T-helper 17 cell (primary cell): ENCODE measurements at places on chromosomes 12 and 14.

- DNase-seq: no peak
- no peaks in the 10 kb centered on the region for H3K4me1 ChIP-seq
- H3K27ac ChIP-seq: no peak overlapping the region
- H3K27me3 ChIP-seq: no peaks in the 10 kb centered on the region
Measured at GRCh38 chr12:29831173-29831572, 47.4 kb upstream of the TMTC1 start.

DNA sequence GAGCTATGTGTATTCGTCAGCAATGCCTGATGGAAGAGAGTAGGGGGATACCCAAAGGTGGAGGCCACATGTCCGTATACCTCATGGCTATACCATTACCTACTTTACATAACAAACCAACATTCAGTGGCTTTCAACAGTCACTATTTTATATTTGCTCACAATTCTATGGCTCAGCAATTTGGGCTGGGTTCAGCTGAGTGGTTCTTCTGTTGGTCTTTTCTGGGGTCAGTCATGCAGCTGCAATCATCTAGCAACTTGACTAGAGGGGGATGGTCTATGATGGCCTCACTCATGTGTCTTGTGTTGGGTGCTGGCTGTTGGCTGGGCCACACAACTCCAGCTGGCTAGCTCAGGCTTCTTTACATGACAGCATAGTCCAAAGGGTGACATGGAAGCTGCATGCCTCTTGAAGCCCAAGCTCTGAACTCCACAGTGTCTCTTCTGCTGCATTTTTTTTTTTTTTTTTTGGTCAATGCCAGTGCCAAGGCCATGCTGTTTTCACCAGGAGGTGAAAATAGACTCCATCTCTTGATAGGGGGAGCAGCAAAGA, 53.7 kb downstream of the RIN3 start:
- peaks cover 2% of the 10 kb centered on the region for H3K4me1 ChIP-seq
- DNase-seq: no peak
- no peak overlapping the region for H3K4me3 ChIP-seq
- H3K27ac ChIP-seq: no peak overlapping the region
- no peaks in the 10 kb centered on the region for H3K27me3 ChIP-seq

DNA sequence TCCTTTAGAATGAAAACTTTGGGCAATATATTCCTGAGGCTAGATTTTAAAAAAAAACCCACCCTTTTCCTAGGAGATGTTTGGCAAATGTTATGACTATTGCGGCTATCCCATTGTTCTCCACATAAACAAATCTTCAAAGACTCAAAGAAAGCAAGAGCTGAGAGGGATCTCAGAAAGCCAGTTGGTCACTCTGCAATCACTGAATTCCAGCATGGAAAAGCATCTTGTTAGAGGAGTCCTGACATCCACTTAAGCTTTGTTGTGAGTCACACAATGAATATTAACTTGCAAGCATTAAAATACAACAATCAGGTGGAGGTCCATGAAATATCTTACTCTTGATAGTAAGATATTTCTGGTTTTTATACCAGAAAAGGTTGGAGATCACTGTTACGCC, 11.0 kb upstream of the PTPRB start:
- H3K36me3 ChIP-seq: no peaks in the 10 kb centered on the region
- peaks cover 22% of the 10 kb centered on the region for H3K27me3 ChIP-seq
- no peak overlapping the region for H3K27ac ChIP-seq
- no peak for DNase-seq

DNA sequence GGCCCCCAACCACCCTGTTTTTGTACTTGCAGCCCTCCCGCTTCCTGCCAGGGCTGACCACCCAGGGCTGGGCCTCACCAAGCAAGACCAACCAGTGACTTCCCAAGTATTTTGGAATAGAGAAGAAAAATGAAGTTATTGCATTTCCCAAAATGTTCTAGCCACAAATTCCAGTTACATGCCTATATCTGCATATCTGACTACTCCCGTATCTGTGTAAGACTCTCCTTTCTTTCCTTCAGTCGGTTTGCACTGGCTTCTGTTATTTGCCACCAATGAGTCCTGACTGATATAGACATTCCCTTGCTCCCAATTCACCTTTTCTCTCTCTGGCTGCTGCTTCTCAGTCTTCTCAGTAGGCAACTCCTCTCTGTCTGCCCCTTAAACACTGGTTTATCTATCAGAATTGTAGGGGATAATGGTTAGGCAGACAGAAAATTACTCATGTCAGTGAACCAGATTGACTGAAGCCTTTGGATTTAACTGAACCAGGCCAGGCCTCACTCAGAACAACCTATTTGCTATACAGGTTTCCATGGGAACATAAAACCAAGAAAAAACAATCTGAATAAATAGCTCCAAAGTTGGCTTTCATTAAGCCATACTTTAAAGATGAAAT, 85.3 kb downstream of the SPTSSA start:
- no peak overlapping the region for H3K27ac ChIP-seq

- H3K4me3 ChIP-seq: no peak overlapping the region
- H3K36me3 ChIP-seq: no peaks in the 10 kb centered on the region
- H3K27me3 ChIP-seq: no peaks in the 10 kb centered on the region
- H3K4me1 ChIP-seq: no peaks in the 10 kb centered on the region
- H3K27ac ChIP-seq: no peak overlapping the region
Measured at GRCh38 chr12:42627151-42627550, 37.6 kb upstream of the PRICKLE1 start.

GRCh38 chr14:103838117-103838516, 9.3 kb downstream of the PPP1R13B start:
- no peaks in the 10 kb centered on the region for H3K27me3 ChIP-seq
- H3K27ac ChIP-seq: peak overlapping the region; percentile 74
- peaks cover 10% of the 10 kb centered on the region for H3K36me3 ChIP-seq

- peaks cover 2% of the 10 kb centered on the region for H3K36me3 ChIP-seq
- H3K4me3 ChIP-seq: no peak overlapping the region
- H3K4me1 ChIP-seq: no peaks in the 10 kb centered on the region
- H3K27me3 ChIP-seq: peaks cover 14% of the 10 kb centered on the region
Measured at GRCh38 chr12:105581420-105581819, 250.9 kb downstream of the C12orf75 start.

GRCh38 chr12:24246934-24247333, 297.5 kb upstream of the SOX5 start:
- no peaks in the 10 kb centered on the region for H3K36me3 ChIP-seq
- no peaks in the 10 kb centered on the region for H3K4me1 ChIP-seq
- no peaks in the 10 kb centered on the region for H3K27me3 ChIP-seq
- H3K4me3 ChIP-seq: no peak overlapping the region

- no peak for DNase-seq
- H3K4me3 ChIP-seq: no peak overlapping the region
- no peak overlapping the region for H3K27ac ChIP-seq
- H3K4me1 ChIP-seq: no peaks in the 10 kb centered on the region
- H3K27me3 ChIP-seq: peaks cover 17% of the 10 kb centered on the region
- H3K36me3 ChIP-seq: no peaks in the 10 kb centered on the region
Measured at GRCh38 chr12:40697566-40698259, 5.5 kb downstream of the CNTN1 start.

DNA sequence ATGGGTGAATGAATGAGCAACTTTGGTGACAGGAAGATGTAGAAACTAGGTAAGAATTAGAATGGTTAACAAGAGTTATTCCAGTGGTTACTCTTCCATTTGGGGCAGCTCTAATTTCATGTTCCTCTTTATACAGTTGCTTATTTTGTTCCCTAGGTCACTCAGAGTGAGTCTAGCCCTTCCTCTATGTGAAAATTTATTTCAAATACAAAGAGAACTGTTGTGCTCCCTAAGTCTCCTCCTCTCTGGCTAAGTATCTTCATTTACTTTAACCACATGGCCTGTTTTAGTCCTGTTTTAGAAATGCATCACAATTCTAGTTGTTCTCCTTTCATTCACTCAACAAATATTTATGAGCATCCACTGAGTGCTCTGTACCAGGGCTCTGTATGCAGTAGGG, 51.1 kb upstream of the HIF1A start:
- H3K36me3 ChIP-seq: peaks cover 2% of the 10 kb centered on the region
- H3K4me3 ChIP-seq: no peak overlapping the region
- no peak for DNase-seq

- H3K4me1 ChIP-seq: peaks cover 4% of the 10 kb centered on the region
- DNase-seq: no peak
- H3K36me3 ChIP-seq: peaks cover 2% of the 10 kb centered on the region
- peaks cover 50% of the 10 kb centered on the region for H3K27me3 ChIP-seq
- no peak overlapping the region for H3K27ac ChIP-seq
Measured at GRCh38 chr12:4717806-4718205, 2.4 kb upstream of the GALNT8 start.

DNA sequence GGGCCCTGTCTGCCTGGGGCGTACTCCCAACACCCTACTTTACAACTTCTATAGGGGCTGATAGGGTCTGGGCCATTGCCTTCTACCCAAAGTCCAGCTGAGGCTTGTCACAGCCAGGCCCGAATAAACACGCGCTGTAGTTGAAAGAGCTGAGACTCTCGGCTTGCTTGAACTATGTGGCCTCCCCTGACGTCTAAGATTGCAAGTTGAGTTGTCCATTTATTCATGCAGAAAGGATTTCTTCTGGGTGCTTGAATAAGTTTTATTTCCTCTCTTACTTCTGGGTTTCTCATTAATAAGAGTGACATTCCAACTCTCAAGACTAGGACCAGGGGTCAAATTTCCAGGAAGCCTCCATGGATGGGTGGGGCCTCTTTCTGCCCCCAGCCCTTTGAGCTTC, 74.4 kb upstream of the VRK1 start:
- DNase-seq: no peak
- no peaks in the 10 kb centered on the region for H3K36me3 ChIP-seq
- no peak overlapping the region for H3K4me3 ChIP-seq
- H3K4me1 ChIP-seq: no peaks in the 10 kb centered on the region
- no peak overlapping the region for H3K27ac ChIP-seq

- H3K4me3 ChIP-seq: no peak overlapping the region
- no peaks in the 10 kb centered on the region for H3K36me3 ChIP-seq
- no peaks in the 10 kb centered on the region for H3K4me1 ChIP-seq
Measured at GRCh38 chr14:90778571-90779255, 37.5 kb downstream of the TTC7B start.

- H3K36me3 ChIP-seq: peaks cover 14% of the 10 kb centered on the region
- DNase-seq: no peak
- H3K27me3 ChIP-seq: no peaks in the 10 kb centered on the region
Measured at GRCh38 chr14:68876976-68877375, 84.1 kb upstream of the ZFP36L1 start.

- no peak overlapping the region for H3K27ac ChIP-seq
- no peak for DNase-seq
- H3K27me3 ChIP-seq: no peaks in the 10 kb centered on the region
- no peak overlapping the region for H3K4me3 ChIP-seq
- no peaks in the 10 kb centered on the region for H3K4me1 ChIP-seq
Measured at GRCh38 chr12:103331643-103332042, 164.1 kb downstream of the C12orf42 start.

DNA sequence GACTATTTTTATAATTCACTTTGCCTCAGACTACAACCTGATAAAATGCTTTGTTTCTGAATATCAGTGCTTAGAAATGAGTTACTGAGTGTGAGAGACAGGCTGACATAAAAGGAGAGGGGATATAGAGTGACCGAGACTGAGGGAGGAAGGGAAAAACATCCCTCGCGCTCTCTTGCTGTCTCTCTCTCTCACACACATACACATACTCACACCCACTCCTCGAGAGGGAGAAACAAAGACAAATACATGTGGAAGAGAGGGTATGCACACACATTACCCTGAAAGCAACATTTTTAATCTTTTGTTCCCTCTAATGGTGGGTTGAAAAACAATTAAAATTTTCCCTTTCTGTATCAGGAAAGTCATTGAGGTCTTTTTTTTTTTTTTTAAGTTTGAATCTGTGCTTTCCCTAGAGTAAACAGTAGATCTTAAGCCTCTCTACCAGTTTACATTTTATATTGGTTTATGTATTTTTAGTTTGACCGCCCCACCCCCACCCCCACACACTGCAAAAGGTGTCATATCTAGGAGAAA, 45.3 kb downstream of the FRS2 start:
- no peak for DNase-seq
- no peaks in the 10 kb centered on the region for H3K27me3 ChIP-seq
- H3K27ac ChIP-seq: no peak overlapping the region
- no peaks in the 10 kb centered on the region for H3K36me3 ChIP-seq
- peaks cover 25% of the 10 kb centered on the region for H3K4me1 ChIP-seq

GRCh38 chr12:50551866-50552265, 47.1 kb downstream of the DIP2B start:
- H3K36me3 ChIP-seq: peaks cover 10% of the 10 kb centered on the region
- H3K27me3 ChIP-seq: no peaks in the 10 kb centered on the region
- H3K4me3 ChIP-seq: no peak overlapping the region
- H3K4me1 ChIP-seq: peaks cover 24% of the 10 kb centered on the region

DNA sequence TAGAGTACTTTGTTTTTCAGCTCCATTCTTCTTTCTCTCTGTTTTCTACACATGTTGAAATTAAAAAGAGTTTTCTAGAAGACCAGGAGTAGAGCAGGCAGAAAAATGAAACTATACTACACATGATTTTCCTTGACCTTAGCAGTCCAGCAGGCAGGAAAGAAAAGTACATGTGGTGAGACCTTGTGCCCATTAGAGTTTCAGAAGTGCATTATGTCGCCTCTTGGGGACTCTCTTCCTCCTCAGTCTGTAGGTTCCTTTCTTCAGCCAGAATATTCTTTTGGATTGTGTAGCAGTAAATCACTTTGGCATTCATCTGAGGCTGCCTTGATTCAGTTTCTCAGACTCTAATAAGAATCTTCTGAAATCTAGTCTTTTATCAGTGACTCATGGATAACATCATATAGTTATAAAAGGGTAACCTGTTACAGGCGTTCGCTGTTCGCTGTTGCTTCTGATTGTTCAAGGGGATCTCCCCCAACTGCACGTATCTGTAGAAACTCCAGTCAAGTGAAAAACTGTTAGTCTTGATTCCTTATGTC, 161.8 kb downstream of the ANO4 start:
- H3K27me3 ChIP-seq: no peaks in the 10 kb centered on the region
- H3K27ac ChIP-seq: no peak overlapping the region
- H3K4me3 ChIP-seq: no peak overlapping the region
- H3K36me3 ChIP-seq: no peaks in the 10 kb centered on the region

GRCh38 chr12:127489061-127489460, 777.9 kb upstream of the TMEM132C start:
- H3K27me3 ChIP-seq: no peaks in the 10 kb centered on the region
- no peak overlapping the region for H3K27ac ChIP-seq
- no peak overlapping the region for H3K4me3 ChIP-seq

- H3K36me3 ChIP-seq: peaks cover 2% of the 10 kb centered on the region
- DNase-seq: no peak
- H3K27ac ChIP-seq: peak overlapping the region; percentile 47
- no peak overlapping the region for H3K4me3 ChIP-seq
- peaks cover 27% of the 10 kb centered on the region for H3K27me3 ChIP-seq
Measured at GRCh38 chr14:69358233-69358963, 39.7 kb downstream of the ERH start.

DNA sequence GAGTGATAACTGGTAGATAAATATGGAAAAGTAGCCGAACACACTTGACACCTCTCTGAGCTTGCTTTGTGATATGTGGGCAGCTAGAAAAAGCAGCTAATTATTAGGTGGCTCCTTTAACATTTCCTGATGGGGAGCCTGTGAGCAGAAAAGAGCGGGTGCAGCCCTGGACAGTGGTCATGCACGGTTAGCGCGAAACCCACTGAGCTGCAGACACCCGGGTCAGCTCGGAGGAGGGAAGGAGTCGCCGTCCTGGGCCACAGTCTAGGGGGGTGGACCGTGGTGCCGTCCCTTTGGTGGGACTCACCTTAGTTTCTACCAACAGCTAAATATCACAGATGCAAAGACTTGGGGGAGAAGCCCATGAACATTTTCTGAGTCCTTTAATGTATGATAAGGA, 6.6 kb downstream of the COA8 start:
- H3K4me1 ChIP-seq: peaks cover 8% of the 10 kb centered on the region
- no peak for DNase-seq
- no peak overlapping the region for H3K27ac ChIP-seq
- no peaks in the 10 kb centered on the region for H3K27me3 ChIP-seq

- H3K27ac ChIP-seq: no peak overlapping the region
- H3K27me3 ChIP-seq: no peaks in the 10 kb centered on the region
- H3K36me3 ChIP-seq: no peaks in the 10 kb centered on the region
- no peak overlapping the region for H3K4me3 ChIP-seq
- peaks cover 19% of the 10 kb centered on the region for H3K4me1 ChIP-seq
- no peak for DNase-seq
Measured at GRCh38 chr12:116106870-116107269, 170.6 kb downstream of the MED13L start.
